ENCODE measurements at places on chromosomes 4 and X.

DNA sequence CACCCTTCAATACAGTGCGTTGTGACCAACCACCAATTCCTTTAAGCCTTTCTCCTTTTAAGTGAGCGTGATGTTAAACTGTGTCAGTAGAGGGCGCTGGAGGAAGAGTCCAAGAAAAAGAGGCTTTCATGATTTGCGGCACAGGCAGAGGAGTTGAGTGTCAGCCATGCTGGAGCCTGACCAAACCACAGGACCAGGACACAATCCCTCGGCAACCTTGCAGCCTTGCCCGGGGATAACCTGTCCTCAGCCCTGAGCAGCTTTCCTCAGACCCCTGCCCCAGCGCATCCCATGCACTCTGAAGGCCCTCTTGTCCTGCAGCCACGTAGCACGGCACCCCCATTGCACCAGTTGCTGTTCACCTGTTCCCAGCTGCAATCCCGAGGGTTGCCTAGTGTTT is 53.5 kb upstream of the SMIM31 start:
- DNase-seq, result no peak

DNA sequence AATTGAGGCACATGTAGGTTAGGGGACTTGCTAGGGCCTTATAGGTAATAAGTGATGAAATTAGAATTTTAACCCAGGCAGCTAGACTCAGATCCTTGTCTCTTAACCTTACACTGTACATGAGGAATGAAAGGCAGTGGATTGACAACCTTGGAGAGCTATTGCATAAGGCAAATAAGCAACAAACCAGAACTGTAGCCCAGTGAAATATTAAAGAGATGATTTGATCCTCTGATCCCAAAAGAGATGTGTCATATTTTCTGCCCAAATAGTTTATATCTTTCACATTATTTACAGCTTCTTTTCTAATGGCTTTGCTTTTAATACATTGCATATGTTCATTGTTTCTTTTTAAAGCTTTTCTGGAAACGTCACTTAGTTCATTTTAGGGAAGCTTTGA is 252.6 kb downstream of the ANK2 start:
- no peak for DNase-seq

- DNase-seq, result no peak
Measured at GRCh38 chr4:33467291-33467690, 2747.1 kb downstream of the PCDH7 start.

DNA sequence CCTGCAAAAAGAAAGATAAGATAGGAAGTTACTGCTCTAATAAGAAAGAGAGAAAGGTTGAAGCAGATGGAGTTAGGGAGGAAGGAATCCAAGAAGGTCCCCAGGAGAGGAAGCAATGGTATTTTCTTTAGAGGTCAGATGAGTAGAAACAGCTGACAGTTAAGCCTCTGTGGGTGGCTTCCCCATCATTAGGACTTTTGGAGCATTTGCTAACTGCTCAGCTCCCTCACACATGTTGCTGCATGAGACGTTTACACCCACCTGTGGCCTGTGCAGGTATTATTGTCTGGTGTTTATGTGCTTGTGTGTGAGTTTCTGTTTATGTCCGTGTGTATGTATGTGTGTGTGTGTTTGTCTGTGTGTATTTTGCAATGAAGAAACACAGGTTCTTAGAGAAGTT is 346.8 kb downstream of the RAB28 start:
- DNase-seq, result no peak

- no peak for DNase-seq
Measured at GRCh38 chrX:137401092-137401491, 164.8 kb upstream of the ZIC3 start.

DNA sequence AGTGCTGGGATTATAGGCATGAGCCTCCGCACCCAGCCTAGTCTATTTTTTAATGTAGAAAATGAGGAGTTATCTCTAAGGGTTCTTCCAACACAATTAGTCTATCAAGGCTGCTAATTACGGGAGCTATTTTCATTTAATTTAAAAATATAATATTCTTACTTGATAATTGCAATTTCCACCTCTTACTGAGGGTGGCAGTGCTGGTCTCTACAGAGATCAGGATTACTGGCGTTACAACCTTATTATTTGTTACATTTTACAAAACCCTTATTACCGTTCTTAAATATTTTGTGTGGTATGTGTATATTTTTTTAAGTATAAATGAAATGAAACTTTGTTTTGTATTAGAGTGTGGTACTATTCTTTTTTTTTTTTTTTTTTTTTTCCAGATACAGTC is 17.6 kb upstream of the GK start:
- no peak for DNase-seq

- DNase-seq, result peak; percentile 8
Measured at GRCh38 chrX:11908371-11908770, 150.3 kb downstream of the MSL3 start.

- no peak for DNase-seq
Measured at GRCh38 chr4:67465032-67465762, 80.1 kb downstream of the CENPC start.

- no peak for DNase-seq
Measured at GRCh38 chr4:41683326-41683725, 65.2 kb downstream of the PHOX2B start.

DNA sequence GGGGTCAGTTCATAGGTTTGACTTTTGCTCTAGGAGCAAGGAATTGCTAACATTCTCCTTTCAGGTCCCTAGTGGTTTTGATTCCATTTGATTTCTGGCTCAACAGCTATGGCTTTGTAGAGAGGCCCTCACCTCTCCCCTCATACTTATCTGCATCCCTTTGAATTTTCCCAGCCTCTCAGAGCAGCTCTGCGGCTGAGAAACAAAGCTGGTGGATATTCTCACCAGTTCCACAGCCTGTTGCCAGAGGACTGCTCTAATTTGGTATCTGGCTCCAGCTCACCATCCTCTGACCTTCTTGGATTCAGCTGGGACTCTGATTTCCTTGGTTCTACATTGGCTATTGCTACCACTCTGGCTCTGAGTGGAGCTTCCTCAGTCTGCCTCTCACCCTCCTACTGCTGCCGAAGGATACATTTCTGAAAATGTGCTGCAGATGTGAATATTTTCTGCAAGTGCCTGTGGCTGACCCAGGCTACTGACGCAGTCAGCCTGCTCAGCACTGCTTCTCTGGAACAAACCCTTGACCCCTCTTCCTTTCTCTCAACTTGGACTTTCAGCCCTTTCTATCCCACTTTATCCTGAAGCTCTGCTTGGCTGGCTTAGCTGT is 110.9 kb upstream of the ENPEP start:
- no peak for DNase-seq

- no peak for DNase-seq
Measured at GRCh38 chr4:167176723-167177367, 57.4 kb downstream of the SPOCK3 start.

DNA sequence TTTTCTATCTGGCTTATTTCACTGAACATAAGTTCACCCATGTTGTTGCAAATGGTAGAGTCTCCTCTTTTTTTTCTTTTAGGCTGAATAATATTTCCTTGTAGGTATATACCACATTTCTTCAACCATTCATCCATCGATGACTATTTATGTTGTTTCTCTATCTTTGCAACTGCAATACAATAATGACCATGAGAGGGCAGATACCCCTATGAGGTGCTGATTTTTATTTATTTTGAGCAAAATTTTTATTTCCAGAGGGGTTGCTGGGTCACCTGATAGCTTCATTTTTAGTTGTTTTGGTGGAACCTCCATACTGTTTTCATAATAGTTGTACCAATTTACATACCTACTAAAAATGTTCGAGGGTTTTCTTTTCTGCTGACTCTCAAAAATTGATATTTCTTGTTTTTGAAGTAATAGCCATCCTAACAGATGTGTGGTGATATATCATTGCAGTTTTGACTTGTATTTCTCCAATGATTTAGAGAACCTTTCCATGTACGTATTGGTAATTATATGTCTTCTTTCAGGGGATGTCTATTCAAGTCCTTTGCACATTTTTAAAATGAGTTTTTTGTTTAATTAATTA is 1697.0 kb downstream of the PCDH7 start:
- DNase-seq, result no peak

DNA sequence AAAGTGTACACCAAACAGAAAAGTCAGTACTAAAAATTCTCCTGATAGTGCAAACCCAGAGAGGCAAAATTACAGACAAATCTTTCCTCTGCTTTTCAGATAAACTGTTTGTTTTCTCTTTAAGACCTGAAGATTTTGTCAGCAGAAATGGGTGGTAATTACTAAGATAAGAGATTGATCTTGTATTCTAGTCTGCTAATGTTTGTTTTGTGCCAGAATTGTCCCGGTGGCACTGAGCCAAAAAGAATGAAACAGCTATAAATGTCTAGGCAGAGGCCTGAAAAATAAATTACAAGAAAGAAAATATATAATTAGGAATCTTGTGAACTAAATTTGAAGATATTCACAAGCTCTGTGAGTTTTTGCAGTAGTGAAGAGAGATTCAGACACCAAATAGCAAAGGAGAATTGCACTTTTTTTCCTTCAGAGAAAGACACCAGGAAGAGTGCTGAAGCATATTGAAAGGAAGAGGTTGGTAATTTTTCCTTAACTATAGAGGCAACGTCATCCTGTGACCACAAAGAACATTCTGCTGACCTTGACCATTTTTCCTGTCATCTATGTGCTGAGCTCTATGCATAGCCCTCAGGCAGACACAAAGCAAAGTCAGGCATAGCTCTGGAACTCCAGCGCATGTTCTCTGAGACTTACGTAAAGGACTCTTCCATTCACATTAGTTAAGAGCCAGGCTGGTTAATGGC is 314.5 kb upstream of the RASGEF1B start:
- DNase-seq, result no peak

- DNase-seq, result no peak
Measured at GRCh38 chr4:92182006-92182735, 121.6 kb upstream of the GRID2 start.

GRCh38 chrX:18647621-18648020 is 24.3 kb downstream of the RS1 start:
- DNase-seq, result no peak

- no peak for DNase-seq
Measured at GRCh38 chr4:118703118-118703517, 17.9 kb downstream of the METTL14 start.

GRCh38 chr4:37978248-37978924 is 18.2 kb downstream of the PTTG2 start:
- DNase-seq, result peak; percentile 18

GRCh38 chr4:65777270-65777669 is 107.0 kb upstream of the EPHA5 start:
- DNase-seq, result no peak

DNA sequence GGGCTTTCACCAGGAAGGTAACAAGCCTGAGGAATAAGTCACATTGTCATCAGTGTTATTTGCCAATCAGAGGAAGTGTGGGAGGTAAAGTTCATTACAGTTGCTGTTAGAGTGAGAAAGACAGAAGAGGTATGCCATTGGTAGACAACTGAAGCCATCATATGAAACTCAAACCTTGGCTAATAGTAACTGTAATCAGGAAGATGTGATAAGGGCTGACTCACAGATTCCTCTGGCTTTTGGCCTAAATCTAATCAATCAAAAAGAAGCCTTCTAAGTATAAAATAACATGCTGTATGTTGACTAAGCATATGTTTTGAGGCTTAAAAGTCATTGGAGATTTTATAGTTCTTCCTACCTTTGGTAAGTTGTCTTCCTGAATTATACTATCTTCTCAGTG is 242.8 kb downstream of the PCDH7 start:
- DNase-seq, result no peak

DNA sequence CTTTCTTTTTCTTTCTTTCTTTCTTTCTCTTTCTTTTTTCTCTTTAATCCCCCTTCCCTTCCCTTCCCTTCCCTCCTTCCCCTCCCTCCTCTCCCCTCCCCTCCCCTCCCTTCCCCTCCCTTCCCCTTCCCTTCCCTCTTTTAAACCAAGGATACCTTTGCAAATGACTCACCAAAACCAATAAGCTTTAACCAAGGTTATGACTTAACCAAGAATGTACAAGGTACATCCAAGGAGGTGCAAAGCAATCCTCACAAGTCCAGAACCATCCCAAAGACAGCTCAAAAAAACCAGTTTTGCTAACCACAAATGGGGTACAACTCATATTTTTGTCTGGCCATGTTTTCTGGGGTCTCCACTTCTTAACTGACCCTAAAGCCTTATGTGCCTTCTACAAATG is 174.7 kb upstream of the PPP1R2C start:
- DNase-seq, result no peak

- DNase-seq, result no peak
Measured at GRCh38 chrX:2913118-2913517, 16.0 kb downstream of the ARSD start.

DNA sequence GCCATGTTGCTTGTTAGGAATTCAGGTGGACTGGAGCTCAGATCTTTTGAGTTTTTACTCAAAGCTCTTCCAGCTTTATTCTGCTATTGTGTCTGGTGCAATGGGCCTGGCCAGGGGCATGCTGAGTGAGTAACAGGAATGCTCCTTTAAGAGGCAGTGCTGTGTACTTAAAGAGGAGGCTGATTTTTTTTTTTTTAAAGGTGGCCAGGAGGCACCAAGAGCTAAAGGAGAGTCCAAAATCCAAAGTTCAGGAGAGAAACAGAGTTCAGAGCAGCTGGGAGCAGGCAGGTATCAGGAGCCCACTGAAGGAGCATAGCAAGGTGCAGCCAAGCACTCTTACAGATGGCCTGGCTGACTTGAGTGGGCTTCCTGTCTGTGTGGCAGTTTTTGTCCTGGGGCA is 178.7 kb downstream of the FMR1NB start:
- no peak for DNase-seq

DNA sequence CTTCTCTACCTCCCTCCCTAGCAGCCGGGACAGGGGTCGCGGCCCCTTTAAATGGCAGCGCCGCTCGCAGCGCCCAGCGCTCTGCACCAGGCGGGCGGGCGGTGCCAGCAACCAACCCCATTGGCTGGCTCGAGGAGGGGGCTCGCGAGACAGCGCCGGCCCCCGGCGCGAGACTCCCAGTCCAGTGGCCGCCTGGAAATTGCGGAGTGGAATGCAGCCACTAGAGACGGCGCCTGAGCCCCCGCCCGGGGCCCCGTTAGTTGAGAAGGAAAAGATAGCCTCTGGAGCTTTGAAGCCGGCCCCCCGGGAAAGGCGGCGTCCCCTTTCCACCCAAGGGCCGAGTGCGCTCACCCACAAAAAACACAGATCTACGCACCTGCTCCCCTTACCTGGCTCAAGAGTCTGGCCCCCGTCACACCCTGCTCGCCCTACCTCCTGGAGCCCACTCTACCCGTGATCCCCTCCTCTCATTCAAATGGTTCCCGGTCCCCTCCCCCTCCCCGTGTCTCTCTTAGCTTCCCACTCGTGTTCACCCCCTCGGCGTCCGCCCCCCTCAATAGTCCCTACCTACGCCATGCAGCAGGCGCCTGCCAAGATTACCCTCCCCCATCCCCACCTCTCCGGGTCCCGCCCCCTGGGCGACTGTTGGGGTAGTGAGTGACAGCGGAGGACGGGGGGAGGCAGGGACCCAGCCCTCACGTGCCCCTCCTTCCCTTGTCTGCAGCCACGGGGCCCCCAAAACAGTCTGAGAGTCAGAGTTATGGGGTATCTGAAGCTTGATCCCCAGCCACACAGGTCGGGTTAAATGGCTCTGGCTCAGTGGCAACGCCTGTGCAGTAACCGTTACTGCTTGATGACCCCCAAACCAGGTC is at the start of gene ZMYM3:
Gene ZMYM3 (minus strand): TSS at position 49 of the 872 bp plus-strand sequence. CDS start 885 bp downstream, outside the sequence.
- peak; percentile 93 for DNase-seq

DNA sequence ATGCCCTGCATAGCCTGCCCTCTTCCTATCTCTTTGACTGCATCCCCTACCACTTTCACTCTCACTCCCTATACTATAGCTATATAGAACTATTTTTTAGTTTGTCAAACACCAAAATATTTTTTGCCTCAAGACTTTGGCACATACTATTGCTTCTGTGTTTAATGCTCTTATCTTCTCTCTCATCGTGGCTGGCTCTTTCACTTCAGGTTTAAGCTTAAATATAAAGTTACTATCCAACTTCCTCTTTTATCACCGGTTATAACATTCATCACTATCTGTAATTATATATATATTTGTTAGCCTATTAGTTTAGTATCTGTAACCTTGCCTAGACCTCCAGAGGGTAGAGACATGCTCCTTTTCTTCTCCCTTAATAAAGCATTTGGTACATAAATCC is 11.5 kb upstream of the HMGB2 start:
- no peak for DNase-seq
